HT1080 (cell line): ENCODE measurements at places on chromosomes 13 and 19. TPM values are rescaled to one million over a fixed set of nuclear protein-coding genes. Genes with fewer than 3 reads are reported as not detected.

Gene C1QTNF9
- 0.51 and 0.57 TPM in 2 replicates for total RNA-seq

Gene GRK1
- not detected in 2 replicates for total RNA-seq

Gene TNFSF9
- 35.7 and 45.9 TPM in 2 replicates for total RNA-seq

- no peak for DNase-seq
These were observed 731.5 kb downstream of the SLITRK1 start for GRCh38 chr13:83150616-83151307.

DNA sequence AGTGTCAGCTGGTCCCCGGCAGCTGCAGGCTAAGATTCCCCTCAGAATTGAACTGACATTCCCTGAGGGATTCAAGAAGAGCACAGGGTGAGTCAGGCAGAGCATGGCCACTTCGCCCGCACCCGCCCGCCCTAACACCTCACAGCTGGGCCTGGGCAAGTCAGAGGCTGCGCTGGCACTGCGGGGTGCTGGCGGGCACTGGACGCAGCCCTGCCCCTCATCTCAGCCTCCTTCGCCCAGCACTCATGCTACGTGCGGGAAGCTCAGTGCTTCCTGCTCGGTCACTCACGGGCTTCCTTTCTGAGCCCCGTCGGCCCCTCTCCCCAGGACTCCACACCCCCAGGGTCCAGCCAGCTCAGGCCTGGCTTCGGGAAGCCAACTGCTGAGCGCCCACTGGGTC, 56.9 kb downstream of the MLLT1 start:
- no peak for DNase-seq

GRCh38 chr19:49749055-49749716, 13.9 kb downstream of the TSKS start:
- no peak for DNase-seq

- no peak for DNase-seq
These were observed at the start of gene LTBP4 for GRCh38 chr19:40601134-40601974. LTBP4 (plus strand) TSS chr19:40601369; CDS start chr19:40601388, 19 bp downstream.

GRCh38 chr13:20824762-20825476, 51.2 kb upstream of the EEF1AKMT1 start:
- no peak for DNase-seq

DNA sequence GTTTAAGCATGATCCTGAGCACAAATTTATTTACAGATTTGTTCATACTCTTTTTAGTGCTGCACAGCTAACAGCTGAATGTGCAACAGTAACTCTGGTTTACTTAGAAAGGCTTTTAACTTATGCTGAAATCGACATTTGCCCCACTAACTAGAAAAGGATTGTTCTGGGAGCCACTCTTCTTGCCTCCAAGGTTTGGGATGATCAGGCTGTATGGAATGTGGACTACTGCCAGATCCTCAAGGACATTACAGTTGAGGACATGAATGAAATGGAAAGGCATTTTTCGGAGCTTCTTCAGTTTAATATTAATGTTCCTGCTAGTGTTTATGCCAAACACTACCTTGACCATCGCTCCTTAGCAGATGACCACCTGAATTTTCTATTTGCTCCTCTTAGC, 16.0 kb downstream of the ZNF100 start:
- no peak for DNase-seq

- DNase-seq = peak; percentile 99
These were observed 79.8 kb upstream of the FLT1 start for GRCh38 chr13:28574617-28575142.

DNA sequence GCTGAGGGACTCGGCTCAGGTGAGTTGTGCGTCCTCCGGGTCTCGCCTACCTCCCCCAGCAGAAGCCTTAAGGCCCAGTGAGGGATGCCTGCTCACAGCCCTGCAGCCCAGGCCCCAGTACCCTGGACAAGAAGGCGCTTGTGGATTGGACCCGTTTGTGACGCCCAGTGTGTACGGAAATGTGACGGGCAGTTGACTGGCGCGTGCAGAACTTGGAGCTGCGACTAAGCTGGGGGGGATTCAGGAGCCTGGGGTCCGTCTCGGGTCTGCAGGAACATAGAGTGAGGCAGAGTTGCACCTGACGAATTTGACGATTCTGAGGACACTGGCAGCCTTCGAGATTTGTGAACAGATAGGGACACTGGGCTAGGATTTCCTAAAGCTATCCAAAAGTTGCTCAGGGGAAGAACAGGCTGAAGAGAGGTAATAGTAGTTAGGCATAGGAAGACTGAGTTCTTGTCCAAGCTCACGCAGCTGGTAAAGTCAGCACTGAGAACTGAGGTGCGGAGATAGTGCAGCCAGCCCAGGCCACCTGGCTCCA, 519 bp downstream of the ZNF551 start:
- DNase-seq = no peak

- no peak for DNase-seq
These were observed 65.3 kb upstream of the KLHL1 start for GRCh38 chr13:70173598-70173959.
